Iris pigment epithelial cell (primary cell): ENCODE measurements at places on chromosomes 4 and X.

DNA sequence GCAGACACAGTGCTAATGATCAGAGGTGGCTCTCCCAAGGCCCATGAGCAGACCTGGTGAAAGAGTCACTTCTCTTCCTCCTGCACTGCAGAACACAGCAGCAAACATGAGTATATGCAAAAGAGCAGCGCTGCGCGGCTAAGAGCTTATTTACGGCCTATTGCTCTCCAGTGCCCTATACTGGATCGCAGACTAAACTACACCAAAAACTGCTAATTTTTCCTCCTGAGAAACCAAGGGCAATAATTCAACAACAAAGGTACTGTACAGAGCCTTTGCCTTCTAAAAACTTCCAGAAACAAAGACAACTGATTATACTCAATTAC lies 702.5 kb downstream of the ARAP2 start:
- no peak for DNase-seq

GRCh38 chr4:13921805-13922204 lies 294.3 kb upstream of the BOD1L1 start:
- DNase-seq = peak; percentile 58

DNA sequence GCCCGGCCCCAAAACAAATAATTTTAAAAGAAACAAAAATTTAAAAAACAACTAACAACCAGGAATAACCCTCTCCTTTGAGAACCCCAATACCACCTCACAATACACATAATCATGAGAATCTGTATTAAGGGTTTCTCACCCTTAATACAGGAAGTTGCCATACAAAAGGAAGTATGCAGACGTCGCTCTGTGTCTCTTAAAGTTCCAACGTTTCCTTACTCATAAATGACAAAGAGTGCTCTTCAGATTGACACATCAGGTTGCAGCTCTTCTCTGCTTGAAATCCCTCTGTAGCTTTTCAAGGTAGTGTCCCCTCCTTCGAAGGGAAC lies 73.9 kb upstream of the IRF2 start:
- DNase-seq = no peak

- no peak for DNase-seq
Measured at GRCh38 chr4:118773429-118773792, 62.5 kb downstream of the SEC24D start.
